ENCODE measurements at places on chromosomes 12 and 14.

GRCh38 chr14:61258985-61259384 is 22.2 kb downstream of the TMEM30B start:
- DNase-seq, result no peak

DNA sequence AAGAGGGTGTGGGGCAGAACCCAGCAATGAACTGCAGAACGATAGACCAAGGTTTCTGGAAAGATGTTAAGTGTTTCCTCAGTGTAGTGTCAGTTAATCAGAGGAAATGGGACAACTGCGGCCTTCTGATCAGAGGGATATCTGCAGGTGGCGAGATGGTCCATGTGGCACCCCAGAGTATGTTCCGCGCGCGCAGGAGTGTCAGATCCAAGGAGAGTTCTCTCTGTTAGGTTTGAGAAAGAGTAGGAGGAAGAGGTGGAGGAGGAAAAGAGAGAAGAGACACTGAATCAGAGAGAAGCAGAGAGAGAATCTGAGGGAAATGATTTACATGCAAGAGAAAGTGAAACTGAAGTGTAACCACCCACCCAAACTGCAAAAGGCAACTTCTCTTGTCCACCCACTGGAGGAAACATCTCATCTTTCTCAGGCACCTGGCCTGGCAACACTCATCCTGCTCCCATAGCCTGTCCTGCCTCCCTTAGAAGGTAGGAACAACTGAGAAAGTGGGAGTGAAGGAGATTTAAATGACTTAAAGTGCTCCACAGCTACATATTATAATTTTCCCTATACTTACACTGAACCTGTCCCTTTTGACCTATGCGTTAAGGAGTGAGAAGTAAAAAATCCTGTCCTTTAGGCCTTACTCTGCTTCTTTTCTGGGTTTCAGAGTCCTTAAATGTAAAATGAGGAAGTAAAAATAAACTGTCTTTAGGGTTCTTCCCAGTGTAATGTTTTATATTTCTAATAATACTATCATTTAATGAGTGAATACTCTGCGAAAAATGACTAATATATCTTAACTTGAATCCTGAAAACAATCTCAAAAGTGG is 6.8 kb upstream of the TESPA1 start:
- peak; percentile 53 for DNase-seq

- no peak for DNase-seq
These were observed 2.7 kb downstream of the BHLHE41 start for GRCh38 chr12:26122061-26122680.

GRCh38 chr14:74532246-74532645 is 38.7 kb downstream of the ISCA2 start:
- no peak for DNase-seq

DNA sequence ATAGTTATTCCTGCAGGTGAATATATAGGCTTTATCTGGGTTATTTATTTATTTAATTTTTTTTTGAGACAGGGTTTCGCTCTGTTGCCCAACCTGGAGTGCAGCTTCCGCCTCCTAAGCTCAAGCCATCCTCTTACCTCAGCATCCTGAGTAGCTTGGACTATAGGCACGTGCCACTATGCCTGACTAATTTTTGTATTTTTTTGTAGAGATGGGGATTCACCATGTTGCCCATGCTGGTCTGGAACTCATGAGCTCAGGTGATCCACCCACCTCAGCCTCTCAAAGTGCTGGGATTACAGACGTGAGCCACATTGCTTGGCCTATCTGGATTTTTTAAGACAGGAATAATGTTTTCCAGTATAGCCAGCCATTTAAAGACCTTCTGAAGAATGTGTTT is 2.0 kb downstream of the RAN start:
- no peak for DNase-seq

- no peak for DNase-seq
These were observed 160.8 kb upstream of the BMP4 start for GRCh38 chr14:54117396-54117795.

- DNase-seq, result no peak
These were observed 119.8 kb upstream of the CPM start for GRCh38 chr12:69052613-69053408.

DNA sequence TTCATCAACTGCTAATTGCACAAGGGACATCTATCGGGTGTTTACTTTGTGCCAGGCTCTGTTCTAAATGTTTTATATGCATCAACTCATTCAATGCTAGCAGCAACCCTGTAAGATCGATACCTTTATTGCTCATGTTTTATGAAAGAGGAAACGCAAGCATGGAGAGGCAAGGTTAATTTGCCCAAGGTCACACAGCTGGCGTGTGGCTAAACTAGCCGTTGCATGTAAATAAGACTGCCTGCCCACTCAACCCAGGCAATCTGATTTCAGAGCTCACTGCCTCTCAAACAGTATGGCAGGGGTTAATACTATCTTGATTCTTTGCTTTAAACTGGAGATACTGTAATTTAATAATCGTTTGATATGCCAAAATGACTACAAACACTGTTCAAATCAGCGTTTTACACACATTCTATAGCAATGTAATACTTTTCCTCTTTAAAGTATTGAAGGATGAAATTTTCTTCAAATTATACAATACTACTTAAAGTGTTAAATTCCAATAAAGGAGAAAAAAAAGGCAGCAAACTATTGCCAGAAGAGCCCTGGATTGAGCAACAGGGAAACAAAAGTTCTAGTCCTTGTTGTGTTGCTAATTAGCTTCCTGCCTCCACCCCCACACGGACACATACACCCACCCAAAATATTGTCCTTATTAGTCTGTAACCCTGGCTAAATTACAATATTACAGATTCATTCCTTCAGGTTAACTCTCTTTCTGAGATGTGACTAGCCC is 39.1 kb upstream of the DHRS7 start:
- DNase-seq, result no peak

GRCh38 chr12:39623919-39624318 is 4.3 kb upstream of the ABCD2 start:
- no peak for DNase-seq

DNA sequence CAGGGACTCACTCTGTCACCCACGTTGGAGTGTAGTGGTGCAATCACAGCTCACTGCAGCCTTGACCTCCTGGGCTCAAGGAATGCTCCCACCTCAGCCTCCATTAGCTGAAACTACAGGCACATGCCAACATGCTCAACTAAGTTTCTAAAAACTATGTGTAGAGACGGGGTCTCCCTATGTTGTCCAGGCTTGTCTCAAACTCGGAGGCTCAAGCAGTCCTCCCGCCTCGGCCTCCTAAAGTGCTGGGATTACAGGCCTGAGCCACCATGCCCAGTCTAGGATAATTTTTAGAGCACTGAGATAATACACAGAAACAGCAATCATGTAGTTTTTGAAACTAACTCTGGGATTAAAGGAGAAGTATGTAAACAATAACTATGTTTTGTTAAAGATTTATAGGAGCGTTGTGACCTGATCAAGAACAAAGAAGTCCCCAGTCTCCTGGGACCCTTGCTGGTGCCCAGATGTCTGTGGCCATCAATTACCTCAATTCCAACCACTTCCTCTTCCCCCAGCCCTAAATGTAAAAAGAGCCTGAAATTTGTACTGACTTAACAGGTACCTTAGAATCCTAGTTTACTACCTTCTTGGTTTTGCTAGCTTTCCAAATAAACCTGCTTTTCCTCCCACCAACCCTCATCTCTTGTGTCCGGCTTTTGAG is 28.9 kb upstream of the EGLN3 start:
- DNase-seq, result no peak

- no peak for DNase-seq
These were observed 122.4 kb downstream of the GPR135 start for GRCh38 chr14:59342516-59343484.

- no peak for DNase-seq
These were observed 79.9 kb downstream of the NEDD1 start for GRCh38 chr12:96986883-96987523.

DNA sequence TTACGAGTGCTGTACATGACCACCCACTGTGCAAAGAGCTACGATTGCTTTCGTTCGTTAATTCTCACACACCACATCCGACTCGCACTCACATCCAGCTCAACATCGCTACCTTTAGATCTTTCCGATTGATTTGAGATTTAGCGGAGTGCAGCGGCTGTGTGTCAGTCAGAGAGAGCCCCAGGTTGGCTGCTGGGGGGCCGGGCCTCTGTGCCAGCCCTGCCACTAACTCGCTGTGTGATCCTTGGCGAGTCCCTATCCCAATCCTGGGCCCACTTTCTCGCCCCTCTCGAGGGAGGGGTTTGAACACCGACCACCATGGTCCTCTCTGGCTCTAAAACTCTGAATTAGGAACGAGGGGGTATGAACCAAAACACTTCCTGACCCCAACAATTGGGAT is 8.6 kb downstream of the DLK1 start:
- no peak for DNase-seq

DNA sequence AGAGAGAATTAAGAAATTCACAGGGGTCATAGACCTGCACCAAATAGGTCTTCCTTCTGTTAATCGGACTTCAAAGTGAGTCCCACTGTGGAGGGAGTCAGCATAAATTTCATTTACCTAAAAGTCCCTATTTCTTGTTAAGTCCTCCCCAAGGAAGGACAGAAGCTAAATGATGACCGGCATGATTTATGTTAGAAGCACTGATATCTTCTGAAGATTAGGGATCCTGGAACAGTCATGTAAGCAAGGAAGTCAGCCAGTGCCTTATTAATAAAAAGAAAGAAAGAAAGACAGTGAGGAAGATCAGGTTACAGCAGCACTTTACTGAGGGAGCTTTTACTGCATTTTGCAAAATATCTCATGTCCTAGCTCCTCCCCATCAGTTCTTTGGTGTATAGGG is 287.5 kb downstream of the FOXG1 start:
- DNase-seq, result no peak

GRCh38 chr14:35385042-35385839 is 19.3 kb downstream of the NFKBIA start:
- DNase-seq, result no peak

DNA sequence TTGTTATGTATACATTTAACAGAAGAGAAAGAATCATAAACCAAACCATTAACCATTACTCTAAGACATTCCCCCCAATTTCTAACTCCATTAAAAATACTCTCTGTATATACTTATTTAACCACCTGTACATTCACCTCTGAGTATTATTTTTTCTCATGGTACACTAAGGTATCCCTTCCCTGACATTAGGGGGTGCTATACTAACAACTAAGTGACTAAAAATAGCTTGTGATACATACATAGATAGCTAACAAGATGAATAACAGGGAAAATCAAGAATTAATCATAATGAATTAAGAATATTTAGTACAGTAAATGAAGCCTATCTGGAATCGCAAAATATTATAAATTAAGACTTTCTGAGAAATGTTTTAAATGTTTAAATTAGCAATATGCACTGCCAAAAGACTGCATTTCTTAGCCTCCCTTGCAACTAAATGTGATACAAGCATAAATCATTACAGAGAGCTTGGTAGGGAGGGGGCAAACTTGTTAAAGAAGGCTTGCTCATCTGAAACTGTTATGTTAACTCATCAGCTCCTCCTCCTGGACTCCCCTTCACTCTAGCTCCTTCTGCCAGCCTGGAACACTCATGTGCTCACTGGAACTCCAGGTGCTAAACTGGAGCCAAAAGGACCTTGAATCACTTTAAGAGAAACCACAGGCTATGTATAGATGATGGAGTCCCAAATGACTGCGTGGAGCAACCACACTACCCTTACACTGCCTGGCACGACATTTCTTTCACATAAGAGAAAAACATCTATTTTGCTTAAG is 14.9 kb downstream of the C2CD5 start:
- peak; percentile 4 for DNase-seq

DNA sequence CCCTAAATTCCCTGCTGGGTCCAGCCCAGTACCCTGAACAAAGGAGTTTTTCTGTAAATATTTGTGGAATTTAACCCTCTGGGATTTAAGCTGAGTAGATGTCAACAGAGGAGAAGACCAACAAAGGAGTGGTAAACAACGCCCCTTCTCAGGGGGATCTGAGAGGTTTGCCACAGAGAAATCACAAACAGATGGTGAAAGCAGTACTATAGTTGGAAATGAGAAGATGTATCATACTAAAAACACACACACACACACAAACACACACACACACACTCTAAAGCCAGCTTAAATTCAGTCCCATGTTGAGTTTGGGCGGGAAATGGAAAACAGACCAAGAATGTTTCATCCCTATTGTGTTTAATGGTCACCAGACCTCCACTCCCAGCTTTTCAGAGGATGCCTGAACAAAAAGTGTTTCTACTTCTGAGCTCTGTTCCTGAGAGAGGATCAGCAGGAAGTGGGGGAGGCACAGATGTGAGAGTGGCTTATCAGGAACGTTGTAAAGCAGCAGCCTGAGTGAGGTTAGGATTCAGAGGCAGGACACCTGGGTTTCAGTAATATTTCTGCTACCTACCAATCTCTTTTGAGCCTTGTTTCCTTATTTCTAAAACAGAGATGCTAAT is 3.2 kb downstream of the BIN2 start:
- DNase-seq, result no peak

GRCh38 chr12:112116232-112117060 is 7.9 kb upstream of the NAA25 start:
- DNase-seq, result peak; percentile 67

- DNase-seq, result no peak
These were observed 650.0 kb downstream of the FLRT2 start for GRCh38 chr14:86179980-86180379.

- DNase-seq, result no peak
These were observed 35.0 kb downstream of the GNPTAB start for GRCh38 chr12:101795786-101796185.

DNA sequence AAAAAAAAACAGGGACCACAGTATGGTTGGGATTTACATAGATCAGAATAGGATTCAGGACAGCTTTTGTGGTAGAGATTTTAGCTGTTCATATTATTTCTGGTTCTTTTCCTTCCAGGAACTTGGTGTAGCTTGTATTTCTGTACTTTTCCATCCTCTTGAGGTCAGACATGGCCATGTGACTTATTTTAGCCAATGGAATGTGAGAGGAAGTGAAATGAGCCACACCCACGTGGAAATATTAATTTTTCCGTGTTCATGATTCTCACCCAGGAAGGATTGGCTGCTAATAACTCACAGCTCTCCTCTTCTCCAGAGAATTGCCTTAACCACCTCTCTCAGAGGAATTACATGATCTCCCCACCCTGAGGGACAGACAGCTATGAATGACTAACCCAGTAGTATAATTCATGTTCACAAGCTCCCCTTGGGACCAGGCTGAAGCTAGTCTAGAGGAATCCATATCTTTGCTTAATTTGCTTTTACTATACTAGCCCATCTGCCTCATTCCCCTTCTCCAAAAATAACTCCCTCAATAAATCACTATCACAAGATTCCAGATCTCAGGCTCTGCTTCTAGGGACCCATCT is 340.4 kb downstream of the NUAK1 start:
- no peak for DNase-seq

DNA sequence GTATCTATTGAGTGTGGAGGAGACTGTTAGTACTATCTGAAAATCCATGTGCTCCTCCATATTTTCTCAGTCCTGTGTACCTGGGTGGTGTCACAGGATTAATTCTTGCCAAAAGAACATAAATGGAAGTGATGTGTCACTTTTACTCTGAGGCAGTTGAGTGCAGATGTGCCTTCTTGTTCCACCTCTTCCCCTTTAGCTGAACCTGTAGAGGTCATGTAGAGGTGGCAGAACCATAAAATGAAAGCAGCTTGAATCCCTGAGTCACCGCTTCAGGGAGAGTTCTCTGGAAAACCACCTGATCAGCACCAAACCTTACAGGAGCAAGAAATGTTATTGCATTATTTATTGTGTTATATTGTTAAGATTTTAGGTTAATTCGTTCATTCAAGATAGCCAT is 14.7 kb upstream of the SLC25A3 start:
- peak; percentile 4 for DNase-seq

GRCh38 chr14:82536566-82536965 is 1002.9 kb upstream of the SEL1L start:
- no peak for DNase-seq

All from bone marrow (tissue), 2 donors.